GM04503 (cell line): ENCODE measurements at places on chromosomes 5 and 9.

GRCh38 chr9:83247732-83248131 lies 184.8 kb upstream of the RASEF start:
- DNase-seq: no peak

DNA sequence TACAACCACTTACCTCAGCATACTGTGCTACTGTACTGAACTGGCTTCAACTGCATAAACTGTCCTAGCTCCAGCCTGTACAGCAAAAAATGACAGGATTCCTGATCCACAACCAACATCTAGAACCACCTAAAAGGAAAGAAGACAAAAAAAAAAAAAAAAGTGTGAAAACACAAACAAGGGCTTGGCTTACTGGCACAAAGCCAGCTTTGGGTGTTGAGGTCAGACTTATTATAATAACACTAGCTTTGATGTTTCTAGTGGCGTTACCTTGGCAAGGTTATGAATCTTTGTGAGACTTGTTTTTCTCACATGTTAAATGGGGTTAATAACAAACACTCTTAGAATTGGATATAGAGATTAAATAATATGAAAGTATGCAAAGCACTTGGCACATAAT lies 148.5 kb upstream of the PUM3 start:
- DNase-seq: no peak

- DNase-seq: no peak
These were observed 964.9 kb downstream of the NR2F1-AS1 start for GRCh38 chr5:92616085-92616484.

- DNase-seq: no peak
These were observed 60.9 kb upstream of the IL17B start for GRCh38 chr5:149439899-149440542.

- DNase-seq: no peak
These were observed 17.1 kb upstream of the FAM81B start for GRCh38 chr5:95374061-95374460.

DNA sequence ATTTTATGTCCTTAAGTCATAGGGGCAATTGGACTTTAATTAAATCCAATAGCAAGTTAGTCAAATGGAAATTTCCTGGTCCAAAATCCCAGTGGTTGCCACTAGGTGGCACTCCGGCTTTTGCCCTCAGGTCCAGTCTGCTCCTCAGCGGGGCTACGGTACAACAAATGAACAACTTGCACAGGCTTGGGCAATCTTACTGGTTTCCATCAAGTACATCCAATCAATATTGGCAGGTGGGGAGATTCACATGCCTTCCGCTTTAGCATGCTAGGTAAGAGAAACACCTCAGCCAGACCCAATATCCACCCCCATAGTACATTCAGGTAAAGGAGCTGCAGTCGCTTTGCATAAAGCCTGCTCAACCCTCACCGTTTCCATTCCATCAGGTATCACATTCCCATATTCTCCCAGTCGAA lies 6.3 kb upstream of the MXD3 start:
- no peak for DNase-seq

GRCh38 chr9:100714372-100715099 lies 136.7 kb downstream of the CAVIN4 start:
- DNase-seq: peak; percentile 7

DNA sequence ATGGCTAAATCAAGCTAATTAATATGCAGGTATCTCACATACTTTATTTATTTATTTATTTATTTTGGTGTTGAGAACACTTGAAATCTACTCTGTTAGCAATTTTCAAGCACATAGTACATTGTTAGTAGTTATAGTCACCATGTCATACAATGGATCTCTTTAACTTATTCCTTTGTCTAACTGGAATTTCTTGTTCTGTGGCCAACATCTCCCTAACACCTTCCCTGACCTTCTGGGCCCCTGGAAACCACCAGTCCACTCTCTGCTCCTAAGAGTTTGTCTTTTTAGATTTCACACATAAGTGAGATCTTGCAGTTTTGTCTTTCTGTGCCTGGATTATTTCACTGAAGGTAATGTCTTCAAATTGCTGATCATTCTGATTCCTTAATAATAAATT lies 229.1 kb downstream of the SEMA5A start:
- DNase-seq: no peak

- no peak for DNase-seq
These were observed 1771.7 kb upstream of the CDH9 start for GRCh38 chr5:28809811-28810750.

- DNase-seq: no peak
These were observed 11.5 kb downstream of the NOTCH1 start for GRCh38 chr9:136534366-136534765.

- no peak for DNase-seq
These were observed 394 bp downstream of the TLR4 start for GRCh38 chr9:117704597-117704996.

DNA sequence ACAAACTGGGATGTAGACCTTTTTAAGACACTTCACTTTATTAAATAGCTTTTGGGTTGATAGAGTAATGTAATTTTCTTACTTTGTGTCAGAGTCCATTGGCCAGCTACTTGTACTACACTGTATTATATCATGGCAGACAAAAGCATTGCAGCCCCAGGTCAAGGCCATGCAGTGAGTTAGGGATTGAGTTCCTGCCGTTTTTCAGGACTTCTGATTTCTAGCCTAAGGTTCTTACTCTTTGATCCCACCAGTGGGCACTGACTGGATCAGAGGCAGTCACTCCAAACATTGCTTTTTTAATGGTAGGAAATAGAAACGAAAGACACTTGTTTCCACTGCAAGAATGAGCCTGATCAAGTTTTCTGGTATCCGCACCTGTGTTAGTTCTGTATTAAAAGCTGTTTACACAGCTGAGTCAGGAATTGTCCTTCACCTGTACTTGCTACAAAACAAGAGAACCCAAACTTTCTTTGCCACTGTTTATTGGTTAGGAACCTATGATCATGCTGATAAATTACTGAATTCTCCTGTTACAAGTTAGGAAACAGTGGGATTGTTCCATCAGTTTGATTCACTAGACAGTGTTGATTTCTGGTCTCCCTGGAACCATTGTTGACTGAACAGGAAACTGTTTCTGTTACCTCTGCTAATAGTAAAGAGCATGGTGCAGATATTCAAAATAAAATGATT lies 22.1 kb downstream of the LRRC70 start:
- no peak for DNase-seq

DNA sequence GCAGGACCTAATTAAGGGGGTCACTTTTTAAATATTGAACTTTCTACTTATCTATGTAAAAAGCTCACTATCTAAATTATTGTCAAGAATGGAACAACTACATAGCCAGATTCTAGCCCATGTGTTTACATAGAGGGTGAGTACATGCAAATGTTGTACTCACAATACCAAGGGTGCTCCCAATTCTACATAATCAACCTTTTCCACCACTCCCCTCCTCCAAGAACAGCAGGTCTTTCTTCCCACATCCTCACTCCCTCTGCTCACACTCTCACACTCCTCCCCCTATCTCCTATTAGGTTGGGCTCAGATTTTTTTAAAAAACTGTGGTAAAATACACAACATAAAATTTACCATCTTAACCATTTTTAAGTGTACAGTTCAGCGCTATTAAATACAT lies 325.4 kb downstream of the ARL15 start:
- DNase-seq: no peak

GRCh38 chr9:121646992-121647391 lies 4.4 kb upstream of the DAB2IP start:
- DNase-seq: no peak

- peak; percentile 98 for DNase-seq
These were observed 359.2 kb upstream of the ACTBL2 start for GRCh38 chr5:57841676-57842363.

DNA sequence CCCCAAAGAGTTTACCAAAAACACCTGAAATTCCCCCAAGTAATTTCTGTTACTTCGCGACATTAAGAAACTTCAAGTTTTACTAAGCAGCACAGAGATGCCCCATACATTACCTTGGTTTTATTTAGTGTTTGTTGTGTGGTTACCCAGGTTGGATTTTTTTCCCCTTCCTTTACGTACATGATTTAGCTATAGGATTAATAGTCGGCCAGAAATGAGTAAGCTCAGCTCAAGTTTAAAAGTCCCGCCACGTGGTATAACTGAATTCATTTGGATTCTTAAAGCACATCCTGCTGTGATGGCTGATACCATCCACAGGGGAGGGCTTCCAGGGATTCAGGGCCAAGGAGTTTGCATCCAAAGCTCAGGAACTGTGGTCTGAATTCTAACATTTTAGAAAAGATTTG lies 75.9 kb downstream of the DAP start:
- no peak for DNase-seq

GRCh38 chr9:13758936-13759335 lies 479.4 kb upstream of the MPDZ start:
- no peak for DNase-seq

- no peak for DNase-seq
These were observed 360.0 kb downstream of the HINT1 start for GRCh38 chr5:130805036-130805435.

- no peak for DNase-seq
These were observed 116.3 kb upstream of the EPB41L4A start for GRCh38 chr5:112535356-112535755.

DNA sequence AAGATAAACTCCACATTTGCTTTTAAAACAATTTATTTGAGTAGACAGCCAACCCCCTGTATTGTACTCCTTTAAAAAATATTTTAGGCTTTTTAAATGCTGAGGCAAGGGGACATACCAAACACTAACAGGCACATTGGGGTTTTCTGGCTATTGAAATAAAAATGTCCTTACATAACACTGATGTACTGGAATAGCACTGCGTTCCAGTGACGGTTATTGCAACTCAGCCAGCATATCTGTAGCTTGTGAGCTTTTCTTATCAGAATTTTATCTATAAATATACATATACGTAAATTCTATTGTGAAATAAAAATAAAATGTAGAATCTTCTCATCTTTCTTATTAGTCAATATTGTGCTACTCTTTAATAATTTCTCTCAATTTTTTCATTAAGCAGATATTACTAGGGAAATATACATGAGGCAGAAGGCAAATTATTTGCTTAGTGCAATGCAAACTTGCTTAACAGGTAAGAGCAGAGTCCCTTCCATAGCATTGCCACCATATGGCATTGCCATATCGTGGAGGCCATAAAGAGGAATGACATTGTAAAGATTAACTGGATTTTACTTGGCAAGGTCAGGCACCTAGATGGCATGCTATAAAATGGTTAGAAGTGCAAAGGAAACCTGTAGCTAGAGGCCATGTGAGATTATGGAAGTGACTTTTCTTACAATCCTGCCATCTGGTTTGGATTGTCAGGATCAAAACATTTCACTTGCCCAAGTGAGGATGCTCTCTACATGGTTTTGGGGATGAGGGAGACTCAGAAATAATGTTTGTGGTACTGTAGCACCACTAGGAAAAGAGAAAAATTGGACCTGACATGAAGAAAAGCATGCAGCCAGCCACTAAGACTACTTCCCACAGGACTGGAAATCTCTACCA lies 94.8 kb upstream of the CDKN2B start:
- no peak for DNase-seq

DNA sequence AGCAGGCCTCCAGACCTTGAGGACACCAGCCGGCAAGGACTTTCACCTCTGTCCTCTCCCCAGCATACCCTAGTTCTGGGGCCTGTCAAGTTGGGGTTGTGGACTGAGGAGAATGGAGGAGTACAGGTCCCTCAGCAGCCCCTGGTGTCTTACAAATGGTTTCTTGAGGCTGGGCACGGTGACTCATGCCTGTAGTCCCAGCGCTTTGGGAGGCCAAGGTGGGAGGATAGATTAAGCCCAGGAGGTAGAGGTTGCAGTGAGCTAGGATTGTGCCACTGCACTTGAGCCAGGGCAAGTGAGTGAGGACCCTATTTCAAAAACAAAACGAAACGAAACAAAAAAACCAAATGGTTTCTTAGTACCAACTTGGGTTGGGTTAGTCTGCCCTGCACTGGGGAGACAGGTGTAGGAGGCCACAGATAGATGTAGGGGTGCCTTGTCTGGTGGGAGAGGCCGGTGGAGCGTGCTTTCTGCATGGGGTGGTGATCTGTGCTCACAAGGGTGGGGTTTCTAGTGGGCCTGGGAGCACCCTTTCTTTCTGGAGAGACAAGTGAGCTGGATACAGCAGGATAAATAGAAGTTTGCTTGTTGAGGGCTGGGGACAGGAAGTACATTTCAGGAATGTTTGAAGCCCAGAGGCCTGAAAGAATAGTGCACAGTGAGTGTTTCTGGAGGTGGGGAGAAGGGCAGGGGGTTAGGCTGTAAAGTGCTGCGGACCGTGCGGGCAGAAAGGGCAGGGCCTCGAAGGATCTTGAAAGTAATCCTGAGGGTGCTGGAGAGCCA lies 37.7 kb upstream of the PSD2 start:
- no peak for DNase-seq

DNA sequence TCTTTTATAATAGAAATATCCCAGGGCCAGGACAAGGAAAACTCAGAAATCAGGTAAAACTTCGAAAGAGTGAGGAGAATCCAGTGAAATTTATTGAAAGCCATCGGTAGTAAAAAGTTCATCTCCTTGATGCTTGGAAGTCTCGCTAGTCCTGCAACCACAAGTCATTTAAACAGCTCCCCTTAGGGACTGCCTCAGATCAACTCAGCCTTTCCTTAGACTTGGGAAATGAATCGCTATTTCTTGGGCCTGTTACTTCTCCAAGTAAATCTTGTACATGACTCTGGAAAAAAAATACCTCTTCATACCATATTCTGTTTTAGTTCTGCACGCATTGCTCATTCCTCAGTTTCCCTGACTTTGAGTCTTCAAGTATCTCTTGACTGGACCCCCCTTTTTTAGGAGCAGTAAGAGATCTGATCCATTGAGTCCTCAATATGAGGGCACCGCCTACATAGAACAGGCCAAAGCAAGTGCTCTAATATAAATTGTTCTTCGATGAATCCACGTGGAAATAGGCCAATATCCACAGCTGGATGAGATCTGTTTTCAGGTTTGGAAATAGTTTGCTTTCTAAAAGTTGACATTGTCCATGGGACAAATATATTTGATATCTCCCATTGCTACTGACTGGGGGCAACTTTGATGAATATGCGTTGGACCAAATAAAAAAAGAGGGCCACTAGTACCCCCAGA lies 114.2 kb downstream of the PRDM6 start:
- no peak for DNase-seq

- DNase-seq: no peak
These were observed 7.9 kb upstream of the SYK start for GRCh38 chr9:90793729-90794128.

DNA sequence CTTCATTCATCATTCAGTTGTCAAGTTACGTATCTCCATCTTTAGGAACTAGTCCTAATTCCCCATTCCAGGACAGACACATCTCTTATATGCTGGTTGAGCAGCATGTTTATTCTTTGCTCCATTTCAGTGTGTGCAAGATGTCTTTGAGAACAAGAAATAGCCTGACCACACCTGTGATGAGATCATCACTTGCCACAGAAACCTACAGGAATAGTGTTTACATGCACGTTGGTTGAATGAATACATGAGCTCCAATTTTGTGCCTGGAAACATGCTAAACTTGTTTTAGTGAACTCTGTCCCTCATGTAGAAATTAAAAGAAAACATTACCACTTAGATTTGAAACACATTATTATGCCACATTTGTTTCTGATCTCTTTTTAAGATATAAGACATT lies 489.1 kb downstream of the CDH18 start:
- DNase-seq: no peak

- no peak for DNase-seq
These were observed 30.4 kb downstream of the IRF1 start for GRCh38 chr5:132459983-132460838.
